ENCODE measurements at places on chromosomes 1 and 21.

GRCh38 chr1:2086446-2087078, 36.4 kb downstream of the PRKCZ start:
- DNase-seq: no peak

DNA sequence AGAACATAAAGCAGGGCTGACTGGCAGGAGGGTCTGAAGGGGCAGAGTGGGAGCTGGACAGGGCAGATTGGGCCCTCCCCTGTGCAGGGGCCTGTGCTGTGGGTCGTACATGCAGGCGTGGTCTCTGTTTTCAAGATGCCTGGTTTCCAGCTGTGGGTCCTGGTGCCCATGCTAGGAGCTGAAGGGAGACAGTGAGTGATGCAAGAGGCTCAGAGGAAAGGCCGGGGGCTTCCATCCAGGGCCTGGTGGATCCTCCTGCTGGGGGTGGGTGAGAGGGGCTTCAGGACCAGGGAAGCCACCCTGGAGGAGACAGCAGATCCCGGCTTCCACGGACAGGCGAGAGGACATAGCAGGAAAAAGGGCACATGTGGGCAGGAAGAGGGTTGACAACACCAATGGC, 349.0 kb upstream of the VAMP3 start:
- DNase-seq: no peak

- DNase-seq: no peak
Measured at GRCh38 chr21:44489962-44490361, 34.7 kb downstream of the LRRC3 start.

DNA sequence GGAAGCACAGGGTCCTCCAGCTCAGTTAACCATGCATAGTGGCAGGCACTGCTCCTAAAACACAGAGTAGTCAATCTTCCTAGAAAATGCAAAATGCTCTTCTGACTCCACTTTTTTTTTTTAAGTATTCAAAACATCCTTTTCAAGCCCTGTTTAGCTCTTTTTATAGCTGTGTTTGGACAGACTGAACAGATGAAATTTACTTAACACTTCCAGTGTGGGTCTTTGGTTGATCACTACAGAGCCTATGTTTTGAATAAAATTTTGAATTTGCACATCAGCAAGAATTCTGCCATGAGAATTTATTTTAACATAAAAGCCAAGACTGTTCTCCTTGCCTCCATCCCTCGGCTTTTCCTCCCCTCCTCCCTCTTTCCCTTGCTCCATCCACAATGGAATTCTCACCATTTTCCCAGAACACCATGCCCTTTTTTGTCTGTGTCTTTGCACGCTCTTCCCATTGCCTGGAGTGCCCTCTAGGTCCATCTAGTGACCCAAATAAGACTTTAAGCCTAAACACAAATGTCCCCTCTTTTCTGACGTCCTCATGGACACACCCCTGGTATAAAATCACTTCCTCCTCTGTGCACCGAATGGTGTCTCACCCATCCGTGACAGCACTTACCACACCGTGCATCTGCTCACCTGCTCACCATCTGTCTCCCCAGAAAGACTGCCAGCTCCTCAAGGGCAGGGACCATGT, 24.0 kb upstream of the CPT2 start:
- DNase-seq: no peak

DNA sequence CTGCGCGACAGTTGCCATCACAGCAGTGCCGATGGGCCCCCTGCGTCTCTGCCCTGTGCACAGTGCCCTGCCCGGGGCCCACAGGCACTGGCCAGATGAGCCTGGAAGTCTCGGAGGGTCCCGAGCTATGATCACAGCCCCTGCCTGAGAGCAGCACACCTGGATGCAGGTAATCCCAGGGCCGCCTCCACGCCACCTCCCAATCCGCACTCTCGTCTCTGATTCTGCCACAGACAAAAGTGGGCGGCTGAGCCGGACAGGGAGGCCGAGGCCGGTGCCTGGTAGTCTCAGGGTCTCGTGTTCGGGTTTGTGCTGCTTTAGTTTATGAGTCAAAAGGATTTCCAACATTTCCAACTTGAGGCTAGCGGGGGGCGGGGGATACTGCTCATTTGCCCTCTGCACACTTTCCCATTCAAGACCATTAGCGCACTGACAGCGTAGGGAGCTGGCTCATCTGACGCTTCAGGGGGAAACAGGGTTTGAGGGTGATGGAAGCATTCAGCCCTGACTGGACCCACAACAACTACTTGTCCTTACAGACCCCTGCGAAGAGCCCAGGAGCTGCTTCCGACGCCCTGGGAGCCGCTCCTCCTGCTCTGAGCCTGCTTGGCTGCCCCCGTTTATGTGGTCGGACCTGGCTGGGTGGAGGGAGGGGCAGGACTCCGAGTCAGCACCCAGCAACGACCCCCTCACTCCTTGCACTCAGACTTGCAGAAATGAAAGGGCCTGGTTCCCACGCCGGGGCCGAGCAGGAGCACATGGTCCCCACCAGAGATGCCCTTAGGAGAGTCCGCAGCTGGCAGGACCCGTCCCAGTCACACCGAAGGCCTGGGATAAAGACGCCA, 1.8 kb upstream of the TTC34 start:
- no peak for DNase-seq

DNA sequence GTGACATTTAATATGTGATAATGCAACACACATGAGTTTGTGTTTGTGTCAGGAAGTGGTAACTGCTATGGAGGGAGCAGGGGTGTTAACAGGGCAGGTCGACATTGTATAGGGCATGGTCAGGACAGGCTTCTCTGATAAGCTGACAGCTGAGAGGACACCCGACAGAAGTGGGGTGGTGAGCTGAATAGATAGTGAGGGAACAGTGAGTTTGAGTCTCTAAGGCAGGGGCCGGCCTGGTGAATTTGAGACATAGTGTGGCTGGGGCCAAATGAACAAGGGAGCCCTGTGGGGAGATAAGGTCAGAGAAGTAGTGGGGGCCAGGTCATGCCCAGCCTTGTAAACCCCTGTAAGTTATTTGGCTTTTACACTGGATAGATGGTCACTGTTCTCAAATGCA, 217.4 kb upstream of the KIAA0040 start:
- no peak for DNase-seq

GRCh38 chr1:16080422-16081150, 7.1 kb upstream of the FAM131C start:
- DNase-seq: no peak

DNA sequence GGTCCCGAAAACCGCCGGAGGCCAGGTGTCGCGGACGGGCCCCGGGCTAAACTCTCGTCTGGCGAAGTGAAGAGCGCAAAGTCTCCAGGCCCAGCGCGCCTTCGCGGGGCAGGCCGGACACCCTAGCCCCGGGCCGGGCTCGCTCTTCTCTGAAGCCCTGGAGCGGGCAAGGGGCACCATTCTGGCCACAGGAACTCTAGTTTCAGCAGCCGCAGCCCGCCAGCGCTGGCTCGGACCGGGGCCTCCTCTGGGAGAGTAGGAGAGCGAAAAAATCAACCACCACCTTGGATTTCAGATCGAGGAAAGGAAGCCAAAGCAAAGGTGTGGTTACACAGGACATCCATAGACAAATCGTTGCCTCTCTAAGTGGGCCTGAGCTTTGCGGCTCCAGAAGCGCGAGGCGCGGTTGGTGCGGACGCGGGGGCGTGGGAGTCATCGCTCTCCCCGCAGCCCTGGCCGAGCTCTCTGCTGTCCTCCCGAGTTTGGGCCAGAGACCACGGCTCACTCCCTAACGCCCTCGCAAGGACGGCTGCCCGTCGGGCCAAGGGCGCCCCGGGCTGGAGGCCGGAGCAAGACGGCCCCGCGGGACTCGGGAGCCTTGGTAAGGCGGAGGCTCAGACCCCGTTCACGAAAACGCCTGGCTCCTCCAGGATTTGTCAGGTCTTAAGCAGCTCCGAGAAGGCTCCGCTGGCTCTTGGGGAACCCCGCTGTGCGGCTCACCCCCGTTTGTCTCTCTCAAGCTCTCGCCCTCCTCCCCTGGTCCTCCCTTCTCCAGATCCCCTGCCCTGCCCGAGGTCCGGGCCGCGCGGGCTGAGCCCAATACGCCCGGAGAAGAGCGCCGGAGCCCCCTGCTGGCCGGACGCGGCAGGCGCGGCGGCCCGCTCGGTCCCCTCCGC, 132.9 kb upstream of the DPYD start:
- no peak for DNase-seq

GRCh38 chr1:85121744-85122143, 73.4 kb upstream of the MCOLN3 start:
- no peak for DNase-seq

GRCh38 chr1:240351690-240352089, 260.0 kb downstream of the FMN2 start:
- DNase-seq: no peak

- no peak for DNase-seq
Measured at GRCh38 chr1:230728710-230729392, 14.9 kb upstream of the AGT start.

DNA sequence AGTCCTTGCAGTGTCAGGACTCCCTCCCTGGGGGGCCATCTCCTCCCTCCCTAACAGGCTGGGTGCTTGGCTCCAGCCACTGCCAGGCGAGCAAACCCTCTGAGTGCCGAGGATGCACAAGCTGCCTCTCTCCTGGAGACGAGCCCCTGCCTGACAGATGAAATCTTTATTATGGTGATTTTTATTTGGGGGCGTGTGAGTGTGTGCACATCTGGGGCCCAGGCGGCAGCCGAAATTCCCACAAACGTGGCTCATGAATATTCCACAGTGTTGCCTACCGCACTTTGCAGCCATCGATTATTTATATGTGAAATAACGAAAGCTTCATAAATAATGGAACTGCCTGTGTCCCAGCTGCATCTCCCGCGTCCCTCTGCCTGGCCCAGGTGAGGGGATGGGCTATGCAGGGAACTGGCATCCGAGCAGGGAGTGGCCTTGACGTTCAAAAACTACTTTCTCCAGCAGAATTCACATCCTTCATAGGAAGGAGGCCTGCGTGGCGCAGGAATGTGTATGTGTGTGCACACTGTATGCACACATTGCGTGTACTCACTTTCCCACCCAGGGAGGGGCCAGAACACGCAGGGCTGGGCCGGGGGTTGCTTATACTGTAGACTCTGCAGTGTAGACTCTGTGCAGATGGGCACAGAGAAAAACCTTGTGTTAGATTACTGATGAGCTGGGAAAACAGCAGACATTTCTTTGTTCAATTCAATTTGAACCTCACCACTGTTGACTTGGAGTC, 73.1 kb downstream of the UBIAD1 start:
- DNase-seq: no peak

DNA sequence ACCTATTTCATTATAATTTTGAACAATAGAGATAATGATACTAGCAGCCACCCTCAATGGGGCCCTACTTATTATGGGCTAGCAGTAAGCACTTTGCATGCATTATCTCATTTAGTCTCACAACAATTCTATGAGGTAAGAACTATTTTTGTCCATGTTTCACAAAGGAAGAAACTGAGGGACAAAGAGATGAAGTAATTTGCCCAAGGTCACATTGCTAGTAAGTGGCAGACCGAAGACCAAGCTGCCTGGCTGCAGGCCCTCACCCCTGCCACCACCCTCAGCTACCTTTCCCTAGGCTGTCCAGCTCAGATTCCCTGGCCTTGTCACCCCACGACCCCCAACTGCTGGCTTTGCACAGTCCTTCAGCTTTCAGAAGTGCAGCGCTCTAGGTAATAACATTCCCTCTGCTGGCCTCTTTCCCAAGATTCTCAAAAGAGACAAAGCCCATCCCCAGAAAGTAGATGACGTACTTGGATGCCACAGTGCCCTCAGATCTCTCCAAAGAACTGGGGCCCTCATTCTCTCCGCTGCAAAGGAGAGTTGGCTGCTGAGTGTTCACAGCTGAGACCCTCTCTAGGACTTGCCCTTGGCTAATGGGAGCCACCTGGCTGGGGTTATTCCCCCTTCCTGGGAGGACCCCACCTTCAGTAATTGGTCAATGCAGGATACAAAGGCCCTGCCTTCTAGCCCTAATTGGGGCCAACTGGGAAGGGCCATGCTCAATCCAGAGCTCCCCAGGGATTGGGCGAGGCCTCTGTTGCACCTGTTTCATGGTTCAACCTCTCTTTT, 39.5 kb downstream of the IRF2BP2 start:
- no peak for DNase-seq

DNA sequence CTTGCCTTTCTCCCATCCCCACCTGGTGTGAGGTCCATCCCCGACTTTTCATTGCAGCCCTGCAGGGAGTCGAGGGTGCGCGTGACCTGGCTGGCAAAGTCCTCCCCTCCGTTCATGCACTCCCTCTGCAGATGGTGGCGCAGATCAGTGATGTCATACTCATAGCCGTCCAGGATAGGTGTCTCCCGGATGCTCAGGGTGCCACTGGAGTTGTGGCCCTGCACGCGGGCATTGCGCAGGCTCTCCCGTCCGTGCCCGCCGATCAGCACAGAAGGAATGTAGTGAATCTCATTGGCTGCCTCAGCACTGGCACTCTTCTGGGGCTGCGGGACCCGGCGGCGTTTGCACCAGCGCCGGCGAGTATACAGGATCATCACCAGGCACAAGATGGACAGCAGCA, 132.1 kb downstream of the ASTN1 start:
- no peak for DNase-seq

DNA sequence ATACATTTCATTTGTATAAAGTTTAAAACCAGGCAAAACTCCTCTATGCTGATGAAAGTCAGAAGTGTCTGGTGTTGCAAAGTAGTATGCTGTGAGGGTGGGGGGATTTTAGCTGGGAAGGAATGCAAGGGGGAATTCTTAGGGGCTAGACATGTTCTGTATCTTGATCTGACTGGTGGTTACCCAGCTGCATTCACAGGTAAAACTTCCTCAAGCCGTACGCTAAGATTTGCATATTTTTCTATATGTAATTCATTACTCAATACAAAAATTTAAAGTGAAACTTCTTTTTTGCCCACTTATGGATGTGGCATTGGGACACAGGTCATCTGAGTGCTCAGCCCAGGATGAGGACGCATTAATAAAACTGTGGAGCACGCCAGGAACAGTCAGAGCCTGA, 323.3 kb downstream of the PAPPA2 start:
- peak; percentile 64 for DNase-seq

- no peak for DNase-seq
Measured at GRCh38 chr1:50930193-50930592, 29.9 kb downstream of the FAF1 start.

DNA sequence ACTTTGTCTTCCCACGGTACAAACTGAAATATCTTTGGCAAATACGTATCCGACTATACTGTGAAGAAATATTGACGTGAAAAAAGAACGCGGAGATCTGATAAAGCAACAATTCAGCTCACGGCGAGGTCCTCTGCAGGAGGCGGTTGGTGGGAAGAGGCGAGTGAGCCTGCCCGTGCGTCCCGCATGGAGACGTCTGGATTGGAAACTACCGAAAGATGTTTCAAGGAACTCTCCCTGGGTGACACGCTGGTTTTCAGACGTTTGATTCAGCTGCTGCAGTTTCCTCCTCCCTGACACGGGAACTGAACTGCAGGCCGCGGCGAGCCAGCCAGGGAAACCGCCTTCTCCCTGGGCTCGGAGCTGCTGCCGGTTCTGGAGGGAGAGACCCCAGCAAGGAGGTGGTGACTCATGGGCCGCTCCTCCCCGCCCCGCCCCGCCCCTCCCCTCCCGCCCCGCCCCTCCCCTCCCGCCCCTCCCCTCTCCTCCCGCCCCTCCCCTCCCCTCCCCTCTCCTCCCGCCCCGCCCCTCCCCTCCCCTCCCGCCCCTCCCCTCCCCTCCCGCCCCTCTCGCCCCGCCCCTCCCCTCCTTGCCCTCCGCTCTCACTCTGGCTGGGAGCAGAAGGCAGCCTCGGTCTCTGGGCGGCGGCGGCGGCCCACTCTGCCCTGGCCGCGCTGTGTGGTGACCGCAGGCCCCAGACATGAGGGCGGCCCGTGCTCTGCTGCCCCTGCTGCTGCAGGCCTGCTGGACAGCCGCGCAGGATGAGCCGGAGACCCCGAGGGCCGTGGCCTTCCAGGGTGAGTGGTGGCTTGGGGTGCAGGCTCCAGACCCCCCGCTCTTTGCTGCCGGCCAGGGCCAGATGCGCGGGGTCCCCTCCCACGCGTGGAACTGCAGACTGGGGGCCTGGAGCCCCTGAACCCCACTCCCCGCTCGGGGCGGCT, at the start of gene COL6A1:
COL6A1 (plus strand) TSS at position 620 of the 941 bp plus-strand sequence; CDS start at position 701, 81 bp downstream.
- DNase-seq: peak; percentile 9

GRCh38 chr1:92026806-92027205, 3.0 kb upstream of the EPHX4 start:
- no peak for DNase-seq
